Bone marrow (tissue), 2 donors: ENCODE measurements at places on chromosomes 13 and 19.

DNA sequence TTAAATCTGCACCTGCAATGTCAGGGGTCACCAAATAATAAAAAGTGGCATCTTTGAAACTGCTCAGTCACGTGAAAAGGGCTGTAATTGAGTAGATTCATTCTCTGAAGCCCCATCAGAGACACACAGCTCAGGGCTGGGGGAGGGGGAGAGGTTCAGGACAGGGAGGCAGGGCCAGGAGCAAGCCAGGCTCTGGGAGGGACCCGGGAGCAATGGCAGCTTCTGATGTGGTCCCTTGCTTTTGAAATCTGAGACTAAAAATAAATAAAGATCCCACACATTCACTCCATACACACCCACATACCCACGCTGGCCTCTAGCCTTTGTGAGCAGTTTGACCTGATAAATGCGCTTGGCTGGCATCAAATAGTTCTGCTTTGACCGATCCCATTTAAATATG lies 32.8 kb downstream of the GSX1 start:
- no peak for DNase-seq

DNA sequence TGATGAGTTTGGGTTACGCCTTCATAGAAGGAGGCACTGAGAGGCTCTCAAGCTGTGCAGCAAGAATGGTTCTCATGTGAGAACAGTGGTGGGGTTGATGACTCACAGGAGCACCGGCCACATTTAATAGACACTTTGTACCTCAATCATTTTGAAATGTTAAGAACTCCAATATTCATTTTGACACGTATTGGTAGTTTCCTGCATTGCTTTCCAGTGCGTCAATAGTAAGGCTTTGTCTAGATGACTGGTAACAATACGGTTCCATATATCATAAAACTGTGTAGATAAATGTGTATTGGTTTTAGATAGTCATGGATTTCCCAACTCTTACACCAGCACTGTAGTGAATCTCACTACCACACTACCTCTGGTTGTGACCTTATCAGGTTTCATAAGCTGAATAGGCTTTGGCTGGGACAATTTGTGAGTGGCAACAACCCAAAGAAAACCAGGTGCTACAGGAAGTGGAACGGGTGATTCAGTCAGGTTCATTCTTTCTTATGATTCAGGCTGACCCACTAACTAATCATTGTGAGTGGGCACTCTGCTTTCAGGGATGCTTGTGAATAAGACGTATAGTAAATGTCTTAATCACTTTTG lies 362.6 kb downstream of the KLF5 start:
- no peak for DNase-seq

GRCh38 chr19:4580961-4581665 lies 21.6 kb upstream of the SEMA6B start:
- DNase-seq, result no peak

DNA sequence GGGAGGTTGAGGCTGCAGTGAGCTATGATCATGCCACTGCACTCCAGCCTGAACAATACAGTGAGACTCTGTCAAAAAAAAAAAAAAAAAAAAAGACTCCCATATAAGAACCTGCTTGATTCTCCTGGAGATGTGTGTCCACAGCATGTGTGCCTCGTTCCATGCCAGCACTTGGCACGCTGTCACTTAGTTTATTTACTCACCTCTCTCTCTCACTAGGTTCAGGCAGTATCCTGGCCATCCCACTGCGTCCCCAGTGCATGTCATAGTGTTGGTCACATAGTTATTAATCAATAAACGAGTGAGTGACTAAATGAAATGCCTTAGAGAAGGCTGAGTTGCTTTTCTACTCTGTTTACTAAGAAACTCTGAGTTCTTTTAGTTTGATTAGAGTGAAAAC lies 79.1 kb upstream of the GPR12 start:
- DNase-seq, result no peak

DNA sequence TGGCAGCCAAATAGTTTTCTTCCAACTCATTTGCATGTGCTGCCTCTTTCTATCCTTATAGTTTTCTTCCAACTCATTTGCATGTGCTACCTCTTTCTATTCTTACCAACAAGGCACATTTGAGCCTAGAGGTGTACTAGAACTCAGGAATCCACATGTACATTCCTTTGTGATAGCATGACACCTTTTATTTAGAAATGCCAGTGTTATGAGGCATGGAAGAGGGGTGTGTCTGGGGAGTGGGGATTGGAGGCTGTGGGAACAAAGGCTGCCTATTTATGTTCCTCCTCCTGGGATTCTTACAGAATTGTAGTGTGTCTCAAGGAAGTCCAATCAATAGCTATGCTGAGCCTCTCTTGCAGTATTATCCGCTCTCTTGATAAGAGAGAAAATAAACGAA lies 966.7 kb downstream of the PCDH17 start:
- DNase-seq, result no peak

GRCh38 chr13:101703081-101703480 lies 250.6 kb downstream of the ITGBL1 start:
- DNase-seq, result no peak

- DNase-seq, result peak; percentile 40
Measured at GRCh38 chr13:21060338-21061028, 903 bp downstream of the LATS2 start.

GRCh38 chr13:109332506-109333499 lies 453.6 kb downstream of the IRS2 start:
- DNase-seq, result no peak

- no peak for DNase-seq
Measured at GRCh38 chr13:26563713-26564112, 6.2 kb downstream of the WASF3 start.

- no peak for DNase-seq
Measured at GRCh38 chr13:54016542-54016941, 987.9 kb downstream of the OLFM4 start.

DNA sequence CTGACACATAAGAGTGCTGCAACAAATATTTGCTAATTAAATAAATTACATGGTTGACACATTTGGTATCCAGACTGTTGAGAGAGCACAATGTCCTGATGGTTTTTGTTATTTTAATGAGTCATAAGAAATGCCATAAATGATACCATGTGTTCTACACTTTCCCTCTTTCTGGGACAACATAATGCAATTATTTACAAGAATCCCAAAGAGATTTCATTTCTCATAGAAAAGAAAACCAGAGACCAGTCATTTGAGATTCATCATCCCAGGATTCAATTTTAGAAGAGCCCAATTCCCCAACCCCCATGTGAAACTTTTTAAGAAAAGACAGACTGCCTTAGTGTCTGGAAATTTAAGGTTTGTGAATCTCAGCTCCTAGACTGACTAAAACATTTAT lies 399.6 kb downstream of the DCT start:
- no peak for DNase-seq
